NCI-H1092 treated with DMSO at 0.1 percent for 48 hours (cell line): ENCODE measurements at places on chromosomes 5 and 9.

DNA sequence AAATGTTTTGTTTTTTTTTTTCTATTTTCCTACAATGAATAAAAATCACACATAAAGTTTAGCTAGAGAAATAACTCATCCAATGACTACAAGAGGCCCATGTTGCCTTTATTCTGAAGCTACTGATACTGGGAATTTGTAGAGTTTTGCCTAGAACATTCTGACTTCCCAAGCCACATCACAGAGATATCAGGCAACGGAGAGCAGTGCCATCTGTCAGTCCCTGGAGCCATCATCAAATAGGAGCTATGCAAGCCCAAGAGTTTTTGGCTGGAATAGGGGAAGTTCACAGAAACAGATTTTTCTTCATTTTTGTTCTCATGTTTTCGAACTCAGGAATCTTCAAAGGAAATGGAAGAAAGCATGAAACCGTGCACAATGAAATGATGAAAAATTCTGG, 896.6 kb downstream of the TLE1 start:
- no peak for DNase-seq

DNA sequence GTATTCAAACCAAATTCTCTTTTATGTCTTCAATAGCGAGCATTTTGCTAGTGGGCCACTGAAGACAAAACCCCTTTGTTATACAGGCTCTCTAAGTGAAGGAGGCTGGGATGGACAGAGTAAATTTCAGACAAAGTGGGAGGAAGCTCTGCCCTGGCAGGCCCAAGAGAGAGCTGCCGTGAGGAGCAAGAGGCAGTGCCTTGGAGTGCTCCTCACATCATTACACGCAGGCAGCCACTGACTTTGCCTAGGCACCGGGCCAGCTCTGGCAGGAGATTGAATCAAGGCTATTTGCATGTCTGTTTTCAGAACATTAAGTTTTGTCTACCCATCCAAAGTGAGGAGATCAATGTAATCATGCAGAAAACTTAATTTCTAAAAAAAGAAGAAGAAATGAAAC, 167.7 kb downstream of the CCDC192 start:
- no peak for DNase-seq

DNA sequence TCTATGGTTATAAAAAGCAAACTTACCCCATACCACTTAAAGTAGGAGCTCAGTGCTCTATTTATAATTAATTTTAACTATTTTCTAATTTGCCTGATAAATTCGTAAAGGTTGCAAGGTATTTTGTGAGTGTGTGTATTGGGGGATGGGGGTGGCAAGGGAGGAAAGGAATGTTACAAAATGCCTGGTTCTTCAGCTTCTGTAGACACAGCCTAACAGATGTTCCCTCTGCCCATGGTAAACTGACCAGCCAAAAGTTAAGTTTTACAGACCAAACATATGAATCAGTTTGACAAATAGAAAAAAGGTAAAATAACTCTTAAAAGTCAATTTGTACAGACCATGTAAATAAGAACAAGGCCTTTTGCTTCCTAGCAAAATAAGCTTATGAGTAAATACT, 232.6 kb downstream of the KIAA0825 start:
- no peak for DNase-seq

DNA sequence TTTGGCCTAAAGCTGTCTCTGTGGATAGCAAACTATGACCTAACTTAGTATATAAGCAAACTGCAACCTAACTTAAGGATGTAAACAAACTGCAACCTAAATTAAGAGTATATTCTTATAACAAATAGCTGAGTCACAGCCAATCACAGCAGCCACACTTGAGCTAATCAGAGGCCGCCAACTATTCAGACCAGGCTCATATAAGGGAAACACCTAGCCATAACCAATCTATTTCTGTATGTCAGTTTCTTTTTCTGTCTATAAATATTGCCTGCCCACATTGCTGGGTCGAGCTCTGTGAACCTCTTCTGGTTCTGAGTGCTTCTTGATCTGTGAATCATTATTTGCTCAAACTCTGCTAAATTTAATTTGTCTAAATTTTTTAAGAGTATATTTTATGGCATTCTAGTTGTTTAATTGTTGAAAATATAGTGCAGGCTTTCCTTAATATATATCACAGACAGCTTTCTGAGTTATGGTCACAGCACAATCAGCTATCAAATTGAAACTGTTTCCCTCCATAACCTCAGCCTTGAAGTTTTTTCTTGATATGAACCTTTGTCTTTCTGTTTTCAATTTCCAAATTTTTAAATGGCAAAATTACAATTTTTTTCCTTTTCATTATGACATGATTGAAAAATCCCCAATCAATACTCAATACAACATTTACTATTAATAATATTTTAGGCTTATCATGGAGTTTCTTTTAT, 327.1 kb upstream of the NUDT12 start:
- DNase-seq, result no peak

DNA sequence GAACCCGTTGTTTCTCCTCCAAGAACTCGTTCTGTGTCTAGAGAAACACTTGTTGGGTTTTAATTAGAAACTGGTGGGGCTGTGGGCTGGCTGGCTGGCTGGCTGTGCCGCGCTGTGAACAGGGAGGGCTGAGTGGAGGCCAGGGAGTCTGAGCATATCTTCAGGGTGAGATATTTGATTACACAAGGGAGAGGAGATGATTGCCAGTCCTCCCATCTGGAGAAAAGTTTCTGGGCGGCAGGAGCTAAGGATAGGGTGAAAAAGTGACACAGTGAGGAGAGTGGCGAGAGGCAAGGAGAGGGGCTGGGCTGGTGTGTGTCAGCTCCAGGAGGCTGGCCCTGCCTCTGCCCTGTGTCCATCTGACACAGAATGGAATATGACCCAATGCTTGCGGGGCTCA, 63.0 kb downstream of the GDNF start:
- no peak for DNase-seq

GRCh38 chr9:87447547-87448432, 49.9 kb upstream of the DAPK1 start:
- peak; percentile 81 for DNase-seq

GRCh38 chr5:110460837-110461236, 265.6 kb downstream of the TMEM232 start:
- DNase-seq, result no peak

DNA sequence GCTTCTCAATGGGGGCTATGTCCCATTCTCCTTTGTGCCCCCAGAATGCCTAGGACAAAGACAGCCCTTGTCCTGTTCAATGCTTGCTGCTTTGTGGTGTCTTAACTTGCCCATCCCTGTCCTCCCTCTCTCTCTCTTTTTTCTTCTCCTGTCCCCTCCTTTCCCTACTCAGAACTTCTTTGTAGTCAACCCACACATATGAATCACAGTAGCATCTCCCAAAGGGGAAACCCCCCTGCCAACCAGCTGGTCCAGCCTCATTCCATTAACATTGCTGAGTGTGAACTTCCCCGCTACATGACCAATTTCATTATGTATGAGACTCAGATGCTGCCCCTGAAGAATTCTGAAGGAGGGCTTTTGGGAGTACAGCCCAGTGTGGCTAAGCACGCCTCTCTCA, 408.3 kb downstream of the ENC1 start:
- DNase-seq, result no peak

DNA sequence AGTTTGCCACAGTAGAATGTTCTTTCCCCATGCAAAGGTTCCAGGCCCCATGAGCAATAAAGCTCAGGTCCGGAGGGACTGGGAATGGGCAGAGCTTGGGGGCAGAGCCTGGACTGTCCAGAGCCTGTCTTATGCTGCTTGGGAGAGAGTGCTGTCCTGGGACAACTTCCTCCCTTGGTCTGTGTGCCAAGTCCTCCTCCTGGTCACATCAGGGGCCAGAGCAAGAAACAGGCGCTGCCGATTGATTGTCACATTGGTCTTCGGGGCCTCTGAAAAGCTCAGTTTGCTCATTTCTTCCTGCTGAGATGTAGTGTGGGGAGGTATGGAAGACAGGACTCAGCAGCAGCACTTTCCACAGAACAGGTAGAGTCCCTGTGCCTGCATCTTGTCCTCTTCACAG, 54.0 kb upstream of the FCN1 start:
- no peak for DNase-seq

DNA sequence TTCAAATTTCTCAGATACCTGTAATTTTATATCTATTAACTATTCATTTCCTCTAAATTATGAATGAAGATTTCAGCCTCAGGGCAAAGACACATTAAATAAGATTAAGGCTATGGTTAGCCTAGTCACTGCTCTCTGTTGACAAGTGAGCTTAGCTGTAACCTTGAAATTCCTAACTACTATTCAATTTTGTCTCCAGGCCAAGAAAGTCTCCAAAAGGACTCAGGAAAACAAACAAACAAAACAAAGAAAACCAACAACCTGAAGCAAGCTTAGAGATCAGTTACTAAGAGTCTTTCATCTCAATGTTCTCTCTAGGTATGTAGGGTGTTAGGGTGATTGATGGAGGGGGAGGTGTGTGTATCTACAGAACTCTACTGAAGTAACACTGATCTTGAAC, 9.6 kb upstream of the CTNNAL1 start:
- no peak for DNase-seq

GRCh38 chr9:136690104-136690805, 3.0 kb upstream of the AGPAT2 start:
- DNase-seq, result peak; percentile 45

GRCh38 chr9:135344915-135345500, 134.6 kb upstream of the PPP1R26 start:
- DNase-seq, result no peak

- DNase-seq, result peak; percentile 30
Measured at GRCh38 chr9:136138566-136138965, 19.9 kb upstream of the TMEM250 start.

GRCh38 chr5:27701931-27702903, 663.8 kb upstream of the CDH9 start:
- peak; percentile 4 for DNase-seq

DNA sequence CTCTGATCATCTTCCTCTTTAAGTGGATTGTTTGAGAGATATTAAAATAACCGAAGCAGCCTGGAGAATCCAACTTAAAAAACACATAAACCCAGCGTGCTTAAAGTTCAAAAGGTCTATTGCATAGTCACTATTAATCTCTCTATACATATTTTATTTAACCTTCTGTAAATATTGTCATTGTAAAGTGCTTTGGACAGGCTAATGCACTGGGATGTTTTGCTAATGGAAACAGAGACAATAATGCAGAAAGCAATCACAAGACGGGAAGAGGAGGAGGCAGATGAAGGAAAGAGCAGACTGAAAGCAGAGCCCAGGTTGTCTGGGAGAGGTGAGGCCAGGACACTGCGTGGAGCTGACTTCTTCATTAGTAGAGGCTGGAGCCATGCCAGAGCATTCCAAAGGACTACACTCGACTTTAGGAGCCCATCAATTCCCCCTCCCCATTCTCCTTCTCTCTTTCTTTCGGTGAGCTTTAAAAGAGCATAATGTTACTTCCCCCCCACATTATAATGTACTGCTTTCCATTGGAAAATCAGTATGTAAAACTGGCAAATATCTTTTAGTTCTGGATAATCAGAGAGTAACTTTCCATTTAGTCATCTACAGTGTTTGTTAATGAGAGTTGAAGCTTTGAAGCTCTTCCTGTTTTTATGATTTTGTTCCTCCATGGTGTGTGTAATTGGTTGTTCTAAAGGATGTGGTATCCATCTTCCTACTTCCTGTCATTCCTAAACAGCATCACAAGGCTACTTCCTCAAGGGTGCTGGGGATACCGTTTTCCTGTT, 307.3 kb upstream of the MPDZ start:
- no peak for DNase-seq

- DNase-seq, result no peak
Measured at GRCh38 chr5:93196986-93197385, 384.0 kb downstream of the NR2F1-AS1 start.

DNA sequence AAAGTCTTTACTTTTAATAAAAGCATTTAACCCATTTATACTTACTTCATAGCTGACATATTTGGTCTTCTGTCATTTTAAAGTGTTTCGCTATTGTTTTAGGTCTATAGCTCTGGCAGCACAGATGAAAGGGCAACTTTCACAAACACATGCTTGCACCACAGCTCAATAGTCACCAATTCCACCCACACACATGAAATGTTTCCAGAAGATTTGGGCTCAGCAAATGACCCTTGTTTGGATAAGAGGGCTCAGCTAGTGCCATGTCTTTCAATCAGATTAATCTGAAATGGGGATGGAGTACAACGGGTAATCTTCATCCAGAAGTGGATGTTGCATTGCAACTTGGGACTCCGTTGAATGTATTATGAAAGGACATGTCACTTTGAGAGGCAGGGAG, 176.0 kb downstream of the FGF18 start:
- no peak for DNase-seq

DNA sequence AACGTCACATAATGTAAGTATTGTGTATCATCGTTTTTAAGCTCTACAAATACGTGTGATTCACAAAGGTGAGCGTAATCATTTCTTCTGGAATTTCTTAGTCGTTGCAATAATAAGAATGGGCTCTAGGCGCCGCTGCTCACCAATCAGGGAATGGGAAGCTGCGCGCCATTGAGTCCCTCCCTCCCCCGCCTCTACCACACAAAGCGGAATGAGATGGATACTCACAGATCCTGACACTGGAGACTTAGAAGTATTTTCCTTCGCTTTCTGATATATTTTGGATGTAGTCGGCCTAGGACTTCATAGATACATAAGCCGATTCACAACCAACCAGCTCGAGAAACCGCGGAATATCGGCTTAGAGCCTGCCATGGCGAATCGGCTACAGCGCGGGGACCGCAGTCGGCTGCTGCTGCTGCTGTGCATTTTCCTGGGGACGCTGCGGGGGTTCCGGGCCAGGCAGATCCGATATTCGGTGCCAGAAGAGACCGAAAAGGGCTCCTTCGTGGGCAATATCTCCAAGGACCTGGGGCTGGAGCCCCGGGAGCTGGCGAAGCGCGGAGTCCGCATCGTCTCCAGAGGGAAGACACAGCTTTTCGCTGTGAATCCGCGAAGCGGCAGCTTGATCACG, at the start of gene PCDHGA11:
Gene PCDHGA11 (plus strand): TSS at position 197 of the 634 bp plus-strand sequence. CDS start 177 bp downstream, at position 374.
- DNase-seq, result no peak

- DNase-seq, result no peak
Measured at GRCh38 chr9:119689879-119690278, 320.6 kb upstream of the BRINP1 start.

- DNase-seq, result peak; percentile 25
Measured at GRCh38 chr5:149656576-149657182, 73.4 kb upstream of the PPARGC1B start.

- DNase-seq, result no peak
Measured at GRCh38 chr5:8843771-8844170, 702.1 kb downstream of the SEMA5A start.

DNA sequence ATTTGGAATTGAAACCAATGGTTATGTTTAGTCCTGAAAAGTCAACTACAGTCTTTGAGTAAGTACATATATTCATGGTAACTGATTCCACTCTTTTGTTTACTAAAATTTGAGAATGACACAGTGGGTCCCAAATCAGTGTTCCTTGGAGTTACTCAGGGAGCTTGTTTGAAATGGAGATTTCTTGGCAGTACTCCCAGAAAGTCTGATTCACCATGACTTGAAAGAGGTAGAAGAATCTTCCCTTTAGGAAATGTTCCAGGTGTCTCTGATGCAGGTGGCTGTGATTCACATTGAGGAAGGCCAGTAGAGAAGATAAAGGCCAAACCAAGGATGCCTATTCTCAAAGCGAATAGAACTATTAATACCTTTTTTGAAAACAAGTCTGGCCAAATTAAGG, 1078.3 kb downstream of the CDH12 start:
- DNase-seq, result no peak

DNA sequence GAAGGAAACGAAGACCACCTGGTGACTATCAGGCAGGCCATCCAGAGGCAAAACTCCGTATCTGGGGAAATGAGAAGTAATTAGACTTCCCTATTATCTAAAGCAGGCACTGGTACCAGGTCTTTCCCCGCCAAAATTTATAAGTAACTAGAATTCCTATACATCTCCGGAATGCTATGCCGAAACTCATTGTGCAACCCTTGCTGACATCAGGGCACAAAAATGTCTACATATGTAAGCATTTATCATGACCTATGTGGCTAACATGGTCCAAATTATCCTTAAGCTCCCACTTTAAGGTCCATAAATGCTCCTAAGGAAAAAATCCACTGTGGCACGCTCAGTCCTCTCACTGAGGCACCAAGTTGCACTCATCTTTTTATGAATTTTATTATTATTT, 17.8 kb downstream of the ACTL7B start:
- DNase-seq, result no peak
